ENCODE measurements at places on chromosomes 6 and 20.

DNA sequence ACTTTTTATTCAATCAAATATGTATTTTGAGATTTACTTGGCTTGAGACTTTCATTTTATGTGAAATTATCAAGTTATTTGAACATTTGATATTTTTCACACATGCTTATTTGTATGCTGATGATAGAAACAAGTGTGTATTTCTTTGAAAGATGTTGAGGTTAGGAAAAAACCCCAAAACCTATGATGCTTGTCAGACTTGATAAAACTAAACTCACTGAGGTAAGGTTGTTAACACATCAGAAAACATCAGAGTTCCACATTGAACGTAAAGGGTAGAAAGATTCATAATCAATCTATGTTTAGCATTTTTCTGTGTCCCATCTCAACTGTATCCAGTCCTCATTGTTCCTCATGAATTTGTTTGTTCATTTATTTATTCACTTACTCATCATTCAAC lies 12.2 kb downstream of the SF3B5 start:
- no peak for DNase-seq

- DNase-seq = no peak
Observed at GRCh38 chr6:31559958-31560696, 12.0 kb upstream of the LTA start.

GRCh38 chr6:43383021-43383667 lies 13.7 kb upstream of the ZNF318 start:
- no peak for DNase-seq

- DNase-seq = no peak
Observed at GRCh38 chr6:82362878-82363427, 664 bp upstream of the TPBG start.

- DNase-seq = no peak
Observed at GRCh38 chr6:105432797-105433196, 29.9 kb upstream of the PREP start.

DNA sequence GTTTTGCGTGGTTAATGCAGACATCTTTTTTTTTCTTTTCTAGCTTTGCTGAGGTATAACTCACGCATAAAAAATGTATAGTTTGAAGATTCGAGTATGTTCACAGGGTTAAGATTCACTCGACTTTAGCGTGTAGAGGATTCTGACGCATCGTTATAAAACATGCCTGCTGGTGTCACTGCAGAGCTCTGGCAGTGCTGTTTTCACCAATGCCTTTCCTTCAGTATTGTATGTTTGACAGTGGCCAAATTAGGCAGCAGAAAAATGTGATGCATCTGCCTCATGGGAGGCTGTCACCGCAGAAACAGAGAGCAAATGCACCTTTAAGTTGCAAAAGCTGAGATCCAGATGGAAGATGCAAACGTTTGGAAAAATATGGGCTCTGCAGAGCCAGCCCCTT lies 18.0 kb upstream of the SIRPB2 start:
- DNase-seq = no peak

GRCh38 chr6:163720460-163721235 lies 306.1 kb downstream of the QKI start:
- DNase-seq = no peak

GRCh38 chr20:10558635-10559187 lies 115.1 kb downstream of the JAG1 start:
- peak; percentile 1 for DNase-seq

DNA sequence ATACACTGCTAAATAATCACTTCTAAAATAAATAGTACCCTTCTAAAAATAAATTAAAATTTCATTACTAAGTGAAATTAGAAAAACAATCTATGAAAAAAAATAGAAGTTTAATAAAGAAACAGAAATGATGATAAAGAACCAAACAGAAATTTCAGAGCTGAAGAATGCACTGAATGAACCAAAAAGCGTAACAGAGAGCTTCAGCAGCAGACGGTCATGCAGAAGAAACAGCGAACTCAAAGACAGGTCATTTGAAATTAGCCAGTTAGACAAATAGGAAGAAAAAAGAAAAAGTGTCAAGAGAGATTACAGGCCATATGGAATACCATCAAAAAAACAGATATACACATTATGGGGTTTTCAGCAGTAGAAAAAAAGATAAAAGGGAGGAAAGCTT lies 706.7 kb downstream of the TBC1D32 start:
- no peak for DNase-seq

DNA sequence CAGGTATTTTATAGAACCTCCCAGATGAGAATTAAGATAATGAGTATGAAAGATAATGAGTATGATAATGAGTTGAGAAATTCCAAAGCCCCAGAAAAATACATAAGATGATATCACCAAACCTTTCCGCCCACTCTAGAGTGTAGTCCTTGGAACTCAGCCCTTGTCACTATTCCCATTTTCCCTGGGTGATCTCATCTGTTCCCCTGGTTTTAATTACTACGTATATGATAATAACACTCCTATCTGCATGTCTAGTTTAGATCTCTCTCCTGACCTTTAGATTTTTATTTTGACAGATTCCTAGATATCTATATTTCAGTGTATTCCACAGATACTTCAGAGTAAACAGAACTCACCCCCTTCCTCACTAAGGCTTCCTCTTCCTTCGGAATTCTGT lies 51.0 kb upstream of the ASIP start:
- no peak for DNase-seq

DNA sequence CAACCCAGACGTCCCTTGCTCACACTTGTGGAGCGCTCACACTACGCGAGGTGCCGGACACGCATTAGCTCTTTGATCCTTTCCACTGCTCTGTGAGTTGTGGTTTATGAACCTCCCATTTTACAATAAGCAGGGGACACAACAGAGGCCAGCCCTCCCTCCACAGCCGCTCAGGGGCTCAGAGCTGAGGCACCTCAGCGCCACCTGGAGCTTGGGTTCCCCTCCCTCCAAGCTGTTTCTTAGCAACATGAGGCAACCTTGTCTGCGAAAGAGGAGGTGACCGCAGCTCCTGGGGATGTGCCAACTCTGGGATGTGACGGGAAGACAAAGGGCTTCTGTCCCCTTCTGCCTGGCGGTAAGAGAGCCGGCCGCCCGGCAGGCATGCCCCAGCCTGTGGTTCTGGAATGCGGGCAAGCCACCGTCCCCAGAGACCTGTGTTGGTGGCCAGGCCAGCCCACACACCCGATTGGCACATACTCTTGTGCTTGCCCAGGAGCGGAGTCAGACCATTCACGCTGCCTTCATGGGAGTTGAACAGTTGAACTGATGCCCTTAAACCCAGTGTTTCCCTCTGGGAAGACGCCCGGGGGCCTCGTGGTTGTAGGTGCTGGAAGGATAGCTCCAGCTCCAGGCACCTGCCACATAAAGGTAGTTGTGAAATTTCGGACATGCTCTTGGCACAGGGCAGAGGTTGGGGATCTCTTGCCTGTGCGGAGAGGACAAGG lies 44.5 kb downstream of the RBM38 start:
- no peak for DNase-seq

DNA sequence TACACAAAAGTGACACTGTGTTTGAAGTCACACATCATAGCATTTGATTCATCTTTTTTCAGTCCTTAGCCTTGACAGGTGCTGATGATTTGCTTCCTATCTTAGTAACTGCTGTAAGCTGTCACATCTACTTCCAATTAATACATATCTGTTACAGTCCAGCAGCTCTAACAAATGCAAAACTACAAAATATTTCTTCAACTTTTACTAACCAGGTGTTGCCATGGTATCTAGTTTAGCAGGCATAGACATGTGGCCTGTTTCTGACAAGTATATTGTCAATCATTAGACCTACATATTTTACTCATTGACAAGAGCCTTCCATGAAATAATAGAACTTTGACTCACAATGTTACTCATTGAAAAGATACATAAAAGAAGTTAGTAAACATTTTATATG lies 1159.7 kb downstream of the GRIK2 start:
- no peak for DNase-seq

GRCh38 chr20:516799-517198 lies 26.8 kb downstream of the CSNK2A1 start:
- no peak for DNase-seq

DNA sequence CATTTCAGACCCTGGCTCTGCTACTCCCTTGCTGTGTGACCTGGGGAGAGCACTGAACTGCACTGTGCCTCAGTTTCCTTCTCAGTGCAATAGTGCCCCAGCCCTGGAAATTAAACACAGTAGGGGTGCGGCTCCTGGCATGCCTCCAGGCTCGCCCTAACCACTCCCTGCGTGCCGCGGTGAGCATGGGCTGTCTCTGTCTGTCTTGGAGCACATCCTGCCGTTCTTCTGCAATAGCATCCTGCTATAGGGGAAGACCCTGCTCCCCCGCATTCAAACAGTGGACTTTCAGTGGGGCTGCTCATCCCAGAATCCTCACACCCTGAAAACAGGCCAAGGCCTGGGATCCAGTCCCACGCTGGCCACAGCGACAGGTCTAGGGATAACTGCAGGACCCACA lies 129.5 kb downstream of the FOXC1 start:
- no peak for DNase-seq

DNA sequence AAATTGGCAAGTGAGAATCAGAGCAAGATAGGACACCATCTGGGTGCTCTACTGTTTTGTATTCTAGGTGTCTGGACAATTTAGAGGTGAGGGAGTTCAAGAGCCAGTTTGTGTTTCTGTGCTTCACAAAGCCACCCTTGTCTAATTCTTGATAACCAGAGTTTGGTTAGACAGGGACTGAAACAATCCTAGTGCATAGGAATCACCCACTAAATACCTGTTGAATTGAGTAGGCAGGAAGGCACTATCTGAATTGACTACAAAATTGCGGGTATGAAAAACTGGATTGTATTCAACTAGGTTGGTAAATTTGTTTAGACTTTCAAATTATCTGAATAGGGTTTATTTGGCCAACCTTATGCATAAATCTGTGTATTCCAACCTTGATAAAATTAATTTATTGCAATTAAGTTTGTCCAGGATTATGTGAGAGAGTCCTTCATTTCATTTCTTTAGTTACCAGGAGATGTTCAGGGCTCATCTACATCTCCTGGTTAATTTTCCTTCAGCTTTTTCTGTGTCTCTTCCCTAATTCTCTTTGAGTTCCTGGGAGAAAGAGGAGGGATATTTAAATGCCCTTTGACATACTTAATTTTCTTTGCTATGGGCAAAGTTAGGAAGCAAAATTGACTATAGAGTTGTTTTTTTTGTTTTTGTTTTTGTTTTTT lies 1.7 kb downstream of the TPX2 start:
- no peak for DNase-seq
